ENCODE measurements at places on chromosomes 5 and 9. TPM values are rescaled to one million over a fixed set of nuclear protein-coding genes. Genes with fewer than 3 reads are reported as not detected.
A peak's percentile ranks its signal among the peaks of the same experiment; 100 is the strongest.

DNA sequence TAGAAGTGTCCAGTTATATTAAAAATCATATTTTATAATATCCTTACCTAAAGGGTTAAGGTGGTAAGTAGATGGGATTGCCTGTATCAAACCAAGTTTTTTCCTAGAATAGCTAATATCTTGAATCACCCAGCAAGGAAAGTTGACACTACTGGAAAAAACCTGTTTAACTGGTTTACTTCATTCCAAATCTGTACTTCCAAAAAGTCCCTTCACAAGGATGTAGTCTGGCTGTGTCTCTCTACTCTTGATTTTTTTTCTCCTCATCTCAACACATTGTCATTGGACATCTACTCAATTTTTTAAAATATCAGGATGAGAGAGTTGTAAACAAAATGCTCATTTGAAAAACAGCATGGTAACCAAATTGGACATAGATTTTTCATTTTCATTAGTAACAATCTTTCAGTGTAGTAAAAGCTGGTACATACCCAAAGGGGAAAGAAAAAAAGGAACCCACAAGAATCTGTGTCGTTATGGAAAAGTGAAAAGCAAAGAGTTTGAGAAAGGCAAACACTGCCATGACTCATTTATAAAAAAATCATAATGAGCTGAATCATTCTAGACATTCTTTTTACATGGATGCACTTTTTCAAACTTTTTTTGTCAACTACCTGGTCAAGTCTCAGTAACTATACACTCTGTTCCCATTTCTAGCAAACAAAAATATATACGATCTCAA, 173.5 kb downstream of the GLIS3 start:
- H3K4me3 ChIP-seq = no peak overlapping the region
- no peak for DNase-seq
- H3K36me3 ChIP-seq = no peaks in the 10 kb centered on the region
- H3K27me3 ChIP-seq = peaks cover 2% of the 10 kb centered on the region
- no peaks in the 10 kb centered on the region for H3K4me1 ChIP-seq
- no peak overlapping the region for H3K27ac ChIP-seq

DNA sequence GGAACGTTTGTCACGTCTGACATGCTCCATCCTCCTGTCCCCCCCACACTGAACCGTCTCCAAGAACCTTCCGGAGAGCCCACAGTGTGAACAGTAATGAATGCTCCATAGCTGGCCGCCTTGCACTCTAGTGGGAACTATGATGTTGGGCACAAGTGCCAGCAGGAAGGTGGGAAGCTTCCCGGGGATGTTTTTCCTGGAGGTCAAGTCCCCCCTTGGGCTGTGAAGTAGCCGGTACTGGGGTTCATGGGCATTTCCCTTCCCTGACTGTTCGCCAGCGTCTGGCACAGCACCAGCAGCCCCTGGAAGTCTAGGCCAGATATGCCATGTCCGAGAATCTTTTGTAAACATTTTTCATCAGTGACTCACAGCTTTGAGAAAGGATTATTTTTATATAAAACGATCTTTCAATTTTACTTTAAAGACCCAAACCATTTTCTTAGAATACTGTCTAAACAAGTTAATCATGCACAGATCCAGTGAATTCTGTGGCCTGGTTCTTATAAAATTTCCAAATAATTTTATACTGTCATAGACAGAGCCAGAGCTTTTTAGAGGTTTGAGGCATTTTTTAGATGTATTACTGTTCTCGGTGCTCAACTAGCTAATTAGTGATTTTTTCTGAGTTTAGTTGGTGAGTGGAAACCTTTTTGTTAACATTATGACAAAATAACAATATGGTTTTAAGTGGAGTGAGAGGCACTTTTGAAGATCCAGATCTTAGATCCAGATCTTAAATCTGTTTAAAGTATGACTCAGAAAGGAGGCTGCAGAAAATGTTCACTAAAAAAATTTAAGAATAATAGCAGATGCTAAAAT, 11.6 kb downstream of the ABL1 start:
- no peaks in the 10 kb centered on the region for H3K36me3 ChIP-seq
- H3K27me3 ChIP-seq = no peaks in the 10 kb centered on the region
- H3K4me1 ChIP-seq = peaks cover 4% of the 10 kb centered on the region
- no peak overlapping the region for H3K4me3 ChIP-seq

DNA sequence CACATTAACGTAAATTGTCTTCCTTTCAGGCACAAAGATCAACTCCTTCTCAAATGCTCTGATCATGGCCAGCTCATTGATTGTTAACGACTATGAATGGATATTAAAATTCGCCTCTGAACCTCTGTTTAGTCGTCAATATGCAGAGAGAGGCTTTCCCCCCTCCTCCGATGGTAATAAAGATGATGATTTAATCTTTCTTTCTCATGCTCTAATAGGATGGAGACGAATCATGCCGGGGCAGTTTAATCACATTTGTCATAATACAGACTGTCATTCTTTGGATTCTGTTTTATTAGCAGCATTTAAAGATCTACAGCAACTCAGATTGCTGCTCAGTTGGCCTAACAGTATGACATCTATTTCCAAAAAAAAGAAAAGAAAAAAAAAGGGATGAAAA, 132.9 kb downstream of the SREK1 start:
- H3K4me3 ChIP-seq = no peak overlapping the region
- no peaks in the 10 kb centered on the region for H3K4me1 ChIP-seq
- H3K36me3 ChIP-seq = no peaks in the 10 kb centered on the region
- H3K27ac ChIP-seq = no peak overlapping the region
- no peak for DNase-seq

- no peak overlapping the region for H3K27ac ChIP-seq
- no peak for DNase-seq
- H3K36me3 ChIP-seq = no peaks in the 10 kb centered on the region
- H3K4me1 ChIP-seq = no peaks in the 10 kb centered on the region
- H3K4me3 ChIP-seq = no peak overlapping the region
These were observed 210.6 kb upstream of the KLF9 start for GRCh38 chr9:70625078-70625477.

DNA sequence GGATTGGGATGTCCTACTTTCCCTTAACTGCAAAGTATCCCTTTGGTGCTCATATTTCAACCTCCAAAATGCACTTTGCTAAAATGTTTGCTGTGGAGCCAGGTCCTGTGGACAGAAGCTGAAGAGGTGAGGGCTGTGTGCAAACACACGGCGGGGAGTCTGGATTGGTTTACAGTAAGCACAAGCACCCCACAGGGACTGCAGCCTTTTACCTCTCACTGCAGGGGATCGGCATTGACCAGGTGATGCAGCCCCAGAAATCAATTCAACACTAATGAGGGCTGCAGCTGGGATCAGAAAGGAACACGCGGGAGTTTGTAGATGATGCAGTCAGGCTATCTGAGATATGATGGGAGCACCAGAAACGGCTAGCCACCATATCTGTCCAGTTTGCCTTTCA, 450.9 kb downstream of the CCDC171 start:
- no peak for DNase-seq
- no peak overlapping the region for H3K4me3 ChIP-seq
- no peaks in the 10 kb centered on the region for H3K27me3 ChIP-seq
- no peaks in the 10 kb centered on the region for H3K36me3 ChIP-seq
- no peaks in the 10 kb centered on the region for H3K4me1 ChIP-seq
- no peak overlapping the region for H3K27ac ChIP-seq

DNA sequence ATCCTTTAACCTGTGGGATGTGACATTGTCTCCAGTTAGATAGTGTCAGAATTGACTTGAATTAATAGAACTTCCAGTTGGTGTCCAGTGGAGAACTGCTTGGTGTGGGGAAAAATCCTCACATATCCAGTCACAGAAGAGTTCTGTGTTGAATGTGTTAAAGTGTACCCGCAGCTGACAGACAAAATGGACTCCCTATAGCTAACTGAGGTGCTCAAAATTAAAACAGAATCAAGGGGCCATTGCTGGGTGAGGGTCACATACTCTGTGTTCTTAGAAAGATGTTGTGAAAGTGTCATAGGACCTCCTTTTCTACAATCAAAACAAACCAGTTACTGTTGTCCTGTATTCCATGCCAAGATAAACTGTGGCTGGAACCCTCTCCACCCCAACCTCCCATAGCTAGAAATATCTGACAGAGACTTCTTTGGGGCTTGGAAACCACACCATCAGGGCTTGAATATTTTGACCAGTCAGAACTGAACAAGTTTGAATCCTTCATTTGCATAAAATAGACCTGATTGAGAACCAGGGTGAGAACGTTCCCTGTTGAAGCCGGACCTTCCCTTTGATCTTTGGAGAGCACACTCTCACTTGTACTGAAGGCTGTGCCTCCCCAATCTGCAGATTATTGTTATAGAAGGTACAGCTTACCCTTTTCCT, 164.0 kb upstream of the ZNF608 start:
- H3K36me3 ChIP-seq = no peaks in the 10 kb centered on the region
- no peaks in the 10 kb centered on the region for H3K27me3 ChIP-seq
- H3K4me1 ChIP-seq = no peaks in the 10 kb centered on the region
- no peak overlapping the region for H3K27ac ChIP-seq

DNA sequence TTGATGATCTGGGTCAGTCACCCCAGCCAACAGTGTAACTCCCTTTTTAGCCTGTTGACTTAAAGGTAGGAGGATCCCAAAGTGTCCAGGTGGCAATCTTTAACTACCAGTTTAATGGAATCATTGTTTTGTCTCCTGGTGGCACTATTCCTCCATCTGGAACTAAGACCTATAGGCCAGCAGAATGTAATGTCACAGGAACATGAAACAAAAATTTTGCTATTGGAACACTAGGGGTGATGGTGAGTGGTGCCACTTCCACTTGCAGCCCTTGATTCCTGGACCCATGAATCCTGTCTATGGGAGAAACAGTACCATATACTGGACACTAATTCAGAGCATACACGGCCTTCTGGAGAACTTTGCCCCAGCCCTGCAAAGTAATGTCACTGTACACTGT, 219.5 kb upstream of the RASA1 start:
- H3K36me3 ChIP-seq = no peaks in the 10 kb centered on the region
- no peak overlapping the region for H3K27ac ChIP-seq
- no peaks in the 10 kb centered on the region for H3K4me1 ChIP-seq
- DNase-seq = no peak
- no peaks in the 10 kb centered on the region for H3K27me3 ChIP-seq
- no peak overlapping the region for H3K4me3 ChIP-seq

GRCh38 chr5:173659423-173659822, 43.0 kb upstream of the BOD1 start:
- no peaks in the 10 kb centered on the region for H3K4me1 ChIP-seq
- H3K27ac ChIP-seq = no peak overlapping the region
- DNase-seq = no peak
- no peaks in the 10 kb centered on the region for H3K27me3 ChIP-seq
- no peak overlapping the region for H3K4me3 ChIP-seq

DNA sequence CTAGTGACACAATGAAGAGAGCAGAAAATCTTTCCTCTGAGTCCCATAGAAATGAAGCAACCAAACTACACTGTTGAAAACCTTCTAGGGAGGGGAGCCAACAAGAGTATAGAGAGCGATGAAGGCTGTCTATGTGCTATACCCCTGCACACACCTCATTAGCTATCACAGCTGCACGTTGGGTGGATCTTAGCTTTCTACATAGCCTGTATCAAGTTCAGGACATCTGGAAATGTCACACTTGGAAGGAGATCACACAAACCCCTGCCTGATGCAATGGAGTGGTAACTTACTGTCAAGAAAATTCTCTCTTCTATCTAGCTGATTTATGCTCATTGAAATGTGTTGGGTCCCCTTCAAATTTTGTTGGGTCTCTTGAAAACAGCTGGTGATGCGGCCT, 127.0 kb upstream of the NTRK2 start:
- H3K27me3 ChIP-seq = peaks cover 11% of the 10 kb centered on the region
- no peak for DNase-seq
- H3K36me3 ChIP-seq = no peaks in the 10 kb centered on the region
- no peaks in the 10 kb centered on the region for H3K4me1 ChIP-seq
- no peak overlapping the region for H3K27ac ChIP-seq
- H3K4me3 ChIP-seq = no peak overlapping the region

DNA sequence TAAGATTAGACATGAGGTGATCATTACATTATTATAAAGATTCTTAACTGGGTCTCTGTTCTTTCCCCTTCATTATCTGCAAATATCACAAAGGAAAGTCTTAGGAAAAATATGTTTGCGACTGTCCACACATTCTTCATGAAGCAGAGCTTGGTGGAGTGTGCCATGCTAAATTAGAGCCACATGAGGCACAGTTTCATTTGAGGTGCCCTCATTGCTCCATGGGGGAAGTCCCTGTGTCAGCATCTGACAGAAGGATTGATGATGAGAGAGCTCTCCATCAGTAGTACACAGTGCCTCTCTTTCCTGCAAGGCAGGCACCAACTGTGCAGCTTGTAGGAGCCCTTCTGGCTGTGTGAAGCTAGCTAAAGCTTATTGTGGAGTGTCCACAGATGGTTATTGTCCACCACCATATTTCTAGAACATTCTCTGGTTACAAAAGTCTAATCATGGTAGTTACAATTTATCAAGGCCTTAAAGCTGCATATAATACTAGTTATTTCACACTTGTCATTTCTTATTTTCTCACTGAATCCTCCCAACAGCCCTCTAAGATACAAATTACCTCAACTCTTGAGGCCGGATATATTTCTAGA, 63.9 kb downstream of the C9orf152 start:
- no peak overlapping the region for H3K4me3 ChIP-seq
- peaks cover 13% of the 10 kb centered on the region for H3K4me1 ChIP-seq
- H3K27ac ChIP-seq = peak overlapping the region; percentile 49

Gene PTPRD
- total RNA-seq = 0.38 TPM

Gene CREB3
- total RNA-seq = 18.2 TPM

Gene SPINK5
- 0.07 TPM for total RNA-seq

Gene HABP4
- total RNA-seq = 30.8 TPM

Gene TMEM171
- total RNA-seq = not detected

All from T-cell (primary cell).